ENCODE measurements at places on chromosomes 2 and 18.

GRCh38 chr2:29033172-29033571, 41.2 kb downstream of the PCARE start:
- no peak for DNase-seq

DNA sequence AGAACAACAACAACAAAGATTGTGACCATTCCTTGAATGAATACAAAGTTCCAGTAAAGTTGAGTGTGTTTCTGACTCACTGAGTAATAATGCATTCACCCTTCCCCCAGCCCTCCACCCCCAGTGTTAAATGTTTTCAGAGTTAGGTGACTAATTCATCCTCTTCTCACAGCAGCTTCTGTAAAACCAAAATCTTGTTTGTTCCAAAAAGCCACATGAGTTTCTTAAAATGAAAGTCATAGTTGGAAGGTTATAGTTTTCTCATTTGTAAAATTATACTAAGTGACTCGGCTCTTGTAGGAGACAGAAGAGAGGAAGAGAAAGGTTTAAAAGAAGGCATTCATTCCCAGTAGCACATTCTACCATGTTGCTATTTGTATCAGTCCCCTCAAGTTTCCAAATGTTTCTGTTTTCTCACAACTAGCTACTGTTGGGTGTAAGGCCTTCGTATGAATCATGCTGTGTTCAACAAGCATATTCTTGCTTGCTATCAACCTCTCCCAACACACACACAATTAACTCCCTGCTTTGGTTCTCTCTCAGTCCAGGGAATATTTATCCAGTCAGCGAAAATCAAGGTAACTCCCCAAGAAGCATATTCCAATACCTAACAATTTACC, 75.3 kb downstream of the MBD2 start:
- peak; percentile 47 for DNase-seq

DNA sequence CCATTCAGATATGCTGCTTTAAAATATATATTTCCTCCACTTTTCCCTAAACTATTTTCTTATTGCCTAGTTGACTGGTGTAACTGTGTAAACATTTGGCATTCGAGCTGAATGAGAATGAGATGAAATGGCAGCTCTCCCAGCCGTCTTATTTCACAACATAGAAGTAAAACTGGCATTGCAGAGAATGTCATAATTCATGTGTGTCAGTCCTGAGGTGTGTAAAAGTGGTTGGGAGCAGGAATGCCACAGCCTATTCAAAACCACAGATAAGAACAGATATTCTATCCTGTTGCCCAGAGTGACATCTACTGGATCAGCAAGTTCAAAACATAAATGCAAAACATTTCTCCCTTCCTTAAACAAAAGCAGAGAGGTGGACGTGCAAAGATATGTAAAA, 565.5 kb upstream of the CHAC2 start:
- DNase-seq: no peak

DNA sequence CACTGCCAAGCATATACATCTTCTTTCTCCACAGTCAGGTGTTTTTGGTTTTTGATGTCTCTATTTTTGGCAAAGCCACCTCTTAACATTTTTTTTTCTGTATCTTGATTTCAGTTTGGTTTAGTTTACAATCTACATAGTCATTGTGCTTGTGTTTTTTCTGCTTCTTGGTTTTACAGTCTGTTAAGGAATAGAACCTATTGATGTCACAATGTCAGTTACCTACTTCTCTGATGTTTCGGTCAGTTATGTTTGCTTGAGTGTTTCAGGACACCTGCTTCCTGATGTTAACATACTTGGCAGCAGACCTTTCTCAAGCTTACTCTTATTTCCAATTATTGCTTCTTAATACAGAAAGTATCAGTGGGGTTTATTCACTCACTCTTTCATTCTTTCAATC, 253.3 kb downstream of the SPAG16 start:
- no peak for DNase-seq

GRCh38 chr2:219082332-219082958, 21.7 kb upstream of the IHH start:
- no peak for DNase-seq
